ENCODE measurements at places on chromosomes 2 and 18.

- DNase-seq: no peak
Measured at GRCh38 chr18:55585065-55585919, 2.7 kb downstream of the TCF4 start.

DNA sequence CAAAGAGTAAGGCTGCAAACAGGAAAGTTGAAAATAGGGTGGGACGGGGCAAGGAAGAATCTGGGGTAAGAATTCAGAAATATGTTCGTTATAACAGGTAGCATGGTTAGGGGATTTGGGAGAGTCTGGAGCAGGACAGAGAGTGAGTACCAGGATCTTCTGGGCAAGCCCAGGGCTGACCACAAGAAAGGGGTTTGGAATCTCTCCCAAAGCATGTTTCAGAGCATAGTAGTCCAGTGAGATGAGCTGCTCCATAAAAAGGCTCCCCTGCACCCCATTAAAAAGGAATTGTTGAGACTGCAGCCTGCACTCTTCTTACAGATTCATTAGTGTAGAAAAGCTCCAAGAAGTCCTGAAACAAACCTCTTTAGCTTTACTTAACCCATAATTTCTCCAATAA lies 291.1 kb downstream of the MTX2 start:
- DNase-seq: no peak

DNA sequence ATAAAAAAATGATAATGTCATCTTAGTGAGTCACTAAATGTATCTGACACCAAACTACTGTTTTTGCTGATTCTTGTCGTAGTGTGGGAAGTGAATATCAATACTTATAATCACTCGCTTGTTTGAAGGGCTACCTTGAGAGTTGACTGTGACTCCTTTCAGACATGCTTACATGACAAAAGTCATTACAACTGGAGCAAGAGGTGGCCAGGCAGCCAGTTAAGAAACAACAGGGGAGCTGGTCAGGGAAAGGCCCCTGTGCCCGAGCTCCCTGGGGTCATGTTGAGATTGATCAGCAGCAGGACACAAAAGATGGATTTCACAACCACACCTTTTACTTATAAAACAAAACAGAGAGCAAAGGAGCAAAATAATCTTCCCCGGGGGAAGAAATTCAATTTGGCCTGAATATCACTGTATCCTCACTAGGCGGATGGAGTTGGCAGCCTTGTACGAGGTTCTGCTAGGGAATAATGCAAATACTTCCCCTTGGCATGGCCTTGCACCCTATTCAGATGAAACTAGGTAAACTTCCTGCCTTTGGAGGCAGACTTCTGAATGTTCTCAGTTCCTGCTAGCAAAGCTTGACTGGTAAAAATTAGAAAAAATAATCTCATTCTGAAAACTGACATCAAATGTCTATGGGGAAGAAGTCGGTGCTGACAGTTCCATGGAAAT lies 101.2 kb downstream of the DYNC1I2 start:
- no peak for DNase-seq

- DNase-seq: no peak
Measured at GRCh38 chr2:181126311-181126868, 146.0 kb downstream of the UBE2E3 start.

GRCh38 chr2:100745604-100746003 lies 74.3 kb upstream of the NPAS2 start:
- DNase-seq: no peak

DNA sequence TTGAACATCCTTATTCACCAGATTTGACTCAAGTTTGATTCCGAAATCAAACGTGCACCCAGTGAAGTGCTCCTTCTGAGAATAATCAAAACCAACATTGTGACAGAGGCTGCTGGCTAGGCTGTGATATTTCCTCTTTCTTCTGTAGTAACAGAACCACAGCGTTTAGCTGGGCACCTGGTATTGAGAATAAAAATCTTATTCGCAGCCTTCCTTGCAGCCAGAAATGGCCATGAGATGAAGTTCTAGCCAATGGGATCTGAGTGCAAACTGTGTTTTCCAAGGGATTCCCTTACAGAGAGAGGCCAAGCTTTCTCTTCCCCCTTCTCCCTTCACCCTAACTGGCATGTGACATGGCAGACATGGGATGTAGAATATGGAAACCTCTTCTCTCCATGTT lies 51.7 kb downstream of the TMEM163 start:
- DNase-seq: no peak

- no peak for DNase-seq
Measured at GRCh38 chr2:104521247-104521646, 332.7 kb upstream of the POU3F3 start.

DNA sequence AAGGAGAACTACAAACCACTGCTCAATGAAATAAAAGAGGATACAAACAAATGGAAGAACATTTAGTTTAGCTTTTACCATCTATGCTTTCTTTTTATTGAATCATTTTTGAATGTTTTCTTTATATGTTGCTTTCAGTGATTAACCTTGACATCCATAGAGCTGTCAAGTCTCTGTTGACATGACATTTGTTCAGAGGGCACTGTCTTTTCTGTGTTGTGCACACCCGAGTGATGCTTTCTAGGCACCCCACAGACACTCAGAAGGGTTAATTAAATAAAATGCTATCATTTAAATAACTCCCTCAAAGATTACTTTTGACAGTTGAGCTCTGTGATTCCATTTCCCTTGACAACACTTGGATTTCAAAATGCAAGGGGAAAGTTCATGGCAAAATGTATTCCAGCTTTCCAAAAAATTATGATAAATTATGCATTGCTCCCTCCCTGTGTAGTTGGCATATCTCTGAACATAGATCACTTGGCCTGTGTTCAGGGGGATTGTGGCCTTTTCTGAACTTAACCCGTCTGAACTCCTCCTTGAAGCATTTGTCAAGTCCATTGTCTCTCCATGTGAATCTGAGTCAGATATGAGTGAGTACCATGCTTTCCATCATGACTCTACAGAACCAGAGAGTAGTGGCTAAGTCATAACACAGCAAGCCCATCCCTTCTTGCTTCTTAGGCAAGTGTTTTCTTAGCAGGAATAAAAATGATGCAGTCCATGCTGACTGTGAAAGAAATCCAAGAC lies 372.6 kb downstream of the RPRM start:
- DNase-seq: no peak

- no peak for DNase-seq
Measured at GRCh38 chr2:145350011-145350410, 830.1 kb upstream of the ZEB2 start.

- no peak for DNase-seq
Measured at GRCh38 chr2:112881217-112881985, 29.6 kb upstream of the IL37 start.

- DNase-seq: no peak
Measured at GRCh38 chr2:10566018-10566417, 117.9 kb upstream of the ODC1 start.

- no peak for DNase-seq
Measured at GRCh38 chr2:30622452-30622851, 175.4 kb downstream of the LCLAT1 start.

DNA sequence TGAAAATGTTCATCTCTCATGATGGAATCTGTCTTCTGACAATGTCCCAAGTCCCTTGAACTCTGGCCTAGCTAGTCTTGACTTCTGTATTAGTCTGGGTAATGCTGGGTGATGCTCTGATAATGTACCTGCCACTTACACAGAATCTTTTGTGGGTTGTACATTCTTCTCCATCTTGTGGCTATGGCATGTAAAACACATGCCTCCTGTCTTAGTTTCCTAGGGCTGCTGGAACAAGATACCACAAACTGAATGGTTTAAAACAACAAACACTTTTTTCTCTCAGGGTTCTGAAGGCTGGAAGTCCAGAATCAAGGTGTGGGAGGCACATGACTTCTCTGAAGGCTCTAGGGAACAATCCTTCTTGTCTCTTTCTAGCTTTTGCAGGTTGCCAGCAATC lies 57.1 kb downstream of the RAPGEF4 start:
- no peak for DNase-seq

DNA sequence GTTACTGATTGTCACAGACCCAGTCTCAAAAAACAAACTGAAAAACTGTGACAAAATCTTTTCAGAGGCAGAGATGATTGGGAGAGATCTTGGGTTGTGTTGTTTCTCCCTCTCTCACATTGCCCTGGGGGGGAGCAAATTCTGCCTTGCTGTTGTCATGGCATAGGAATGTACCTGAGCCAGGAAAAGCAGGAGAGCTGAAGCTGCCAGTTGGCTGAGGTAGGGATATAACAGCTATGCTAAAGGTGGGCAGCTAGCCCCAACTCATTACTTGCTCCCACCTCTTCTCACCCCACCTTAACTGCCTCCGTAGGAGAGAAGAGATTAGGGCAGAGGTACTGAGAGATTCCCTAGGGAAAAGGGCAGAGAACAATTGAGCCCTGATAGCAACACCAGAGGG lies 299.3 kb downstream of the OSR1 start:
- DNase-seq: no peak

DNA sequence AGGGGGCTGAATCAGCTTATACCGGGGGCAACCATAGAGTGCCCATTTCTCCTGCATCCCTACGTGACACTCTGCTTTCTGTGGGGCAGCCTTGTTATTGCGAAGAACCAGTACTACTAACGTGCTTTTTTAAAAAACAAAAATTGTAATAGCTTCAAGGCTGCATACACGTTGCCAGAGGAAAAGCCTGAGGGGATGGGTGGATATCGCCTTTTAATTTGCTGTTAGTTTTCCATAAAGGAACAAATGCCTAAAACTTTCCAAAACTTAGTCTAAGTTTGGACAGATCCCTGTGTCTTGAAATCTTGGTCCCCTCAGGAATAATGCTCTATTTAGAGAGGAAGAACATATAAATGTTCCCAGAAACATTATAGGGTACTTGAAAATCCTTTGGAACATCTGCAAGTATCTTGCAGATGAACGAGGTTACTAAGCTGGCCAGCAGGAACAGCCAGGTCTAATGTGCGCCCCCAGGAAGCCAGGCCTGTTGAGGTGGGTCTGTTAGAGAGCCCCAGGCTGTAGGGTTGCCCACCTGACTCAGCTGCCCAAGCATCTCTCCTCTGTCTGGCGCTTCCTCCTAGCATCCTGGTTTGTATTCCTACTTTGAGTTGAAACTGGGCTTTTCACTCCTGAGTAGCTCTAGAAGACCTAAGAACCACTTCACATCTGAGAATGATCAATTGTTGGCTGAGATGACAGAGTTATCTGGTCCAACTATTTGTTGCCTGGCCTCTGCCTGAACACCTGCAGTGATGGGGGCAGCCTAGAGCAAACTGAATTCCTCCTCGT lies 96.9 kb downstream of the TGOLN2 start:
- no peak for DNase-seq

Data from NCI-H1930 (cell line).